ENCODE measurements at places on chromosomes 5 and 9.

DNA sequence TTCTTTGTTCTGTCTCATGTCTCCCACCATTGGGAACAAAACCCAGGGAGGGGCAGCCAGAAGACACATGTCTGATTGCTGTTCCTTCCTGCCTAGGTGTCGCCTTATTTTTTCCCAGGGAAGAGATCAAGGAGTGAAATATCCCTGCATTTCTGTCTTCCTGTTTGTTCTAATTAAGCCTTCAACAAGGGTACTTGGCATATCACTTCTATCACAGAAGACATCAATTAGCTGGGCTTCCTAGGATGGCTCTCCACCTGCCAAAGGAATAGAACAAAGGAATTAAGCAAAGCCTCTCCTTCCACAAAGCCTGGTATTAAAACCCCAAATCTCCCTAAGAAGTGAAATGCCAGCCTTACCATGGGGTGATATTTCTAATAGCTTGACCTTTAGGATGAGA lies 299.5 kb upstream of the CD180 start:
- DNase-seq: no peak

GRCh38 chr5:110477911-110478310 lies 248.6 kb downstream of the TMEM232 start:
- no peak for DNase-seq

- DNase-seq: no peak
These were observed 61.1 kb upstream of the TBC1D2 start for GRCh38 chr9:98316445-98317133.

GRCh38 chr5:141516672-141517025 lies 27.8 kb downstream of the PCDHGC5 start:
- DNase-seq: no peak

GRCh38 chr9:134847752-134848432 lies 32.7 kb upstream of the FCN2 start:
- no peak for DNase-seq

- DNase-seq: no peak
These were observed 80.1 kb downstream of the SPTLC1 start for GRCh38 chr9:92035146-92035545.
